ENCODE measurements at places on chromosomes 13 and 19. TPM values are rescaled to one million over a fixed set of nuclear protein-coding genes. Genes with fewer than 3 reads are reported as not detected.

The B3GNT3 gene
- total RNA-seq = not detected

The CDC42EP5 gene
- total RNA-seq = 6.6 TPM

The MCEMP1 gene
- total RNA-seq = 0.27 TPM

The SWSAP1 gene
- total RNA-seq = 4.8 TPM

The ZNF71 gene
- 3.5 TPM for total RNA-seq

The IRGC gene
- total RNA-seq = not detected

The VPS36 gene
- total RNA-seq = 22.4 TPM
